ENCODE measurements at places on chromosomes 3 and 15.

GRCh38 chr15:41394924-41395323, 7.4 kb downstream of the NDUFAF1 start:
- DNase-seq: no peak

- peak; percentile 69 for DNase-seq
Observed at GRCh38 chr3:112519424-112520001, 20.2 kb upstream of the BTLA start.

DNA sequence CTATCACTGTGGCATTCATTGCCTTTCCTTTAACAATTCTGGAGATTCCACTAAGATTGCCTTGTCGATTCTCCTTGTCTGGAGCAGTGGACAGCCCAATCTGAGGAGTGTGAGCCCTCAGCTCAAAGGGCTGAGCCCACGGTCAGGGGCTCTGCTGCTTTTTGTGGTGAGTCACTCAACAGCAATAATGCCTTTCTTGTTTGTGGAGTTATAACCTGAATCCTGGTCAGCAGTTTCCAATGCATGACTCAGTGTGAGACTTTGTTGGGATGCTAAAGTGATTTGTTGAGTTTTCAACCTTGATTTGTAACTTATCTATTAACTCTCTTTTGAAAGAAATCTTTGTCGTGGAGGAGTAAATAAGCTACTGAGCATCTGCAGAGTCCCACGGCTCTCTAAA, 183.5 kb downstream of the TJP1 start:
- no peak for DNase-seq

DNA sequence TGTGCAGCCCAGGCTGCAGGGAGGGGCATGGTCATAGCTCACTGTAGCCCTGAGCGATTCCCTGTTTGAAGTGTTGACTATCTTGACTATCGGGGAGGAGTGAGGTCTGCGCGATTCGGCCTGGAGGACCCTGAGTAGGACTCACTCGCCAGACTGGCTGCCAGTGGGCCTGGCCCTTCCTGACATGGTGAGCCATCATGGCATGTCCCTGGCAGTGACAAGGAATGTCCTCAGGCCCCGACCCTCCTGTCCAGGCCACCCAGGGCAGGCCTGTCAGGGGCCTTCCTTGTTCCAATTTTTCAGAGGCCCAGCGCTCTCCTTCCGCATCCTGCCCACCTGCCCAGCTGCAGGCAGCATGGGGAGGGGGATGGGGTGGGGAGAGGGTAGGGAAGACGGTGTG, 5.2 kb upstream of the OCA2 start:
- DNase-seq: no peak

DNA sequence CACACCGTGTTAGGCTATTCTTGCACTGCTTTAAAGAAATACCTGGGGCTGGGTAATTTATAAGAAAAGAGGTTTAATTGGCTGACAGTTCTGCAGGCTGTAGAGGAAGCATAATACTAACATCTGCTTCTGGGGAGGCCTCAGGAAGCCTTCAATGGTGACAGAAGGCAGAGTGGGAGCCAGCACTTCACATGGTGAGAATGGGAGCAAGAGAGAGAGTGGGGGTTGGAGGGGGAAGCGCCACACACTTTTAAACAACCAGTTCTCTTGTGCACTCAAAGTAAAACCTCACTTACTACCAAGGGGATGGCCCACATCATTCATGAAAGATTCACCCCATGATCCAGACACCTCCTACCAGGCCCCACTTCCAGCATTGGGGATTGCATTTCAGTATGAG, 181.1 kb downstream of the APBA2 start:
- no peak for DNase-seq

DNA sequence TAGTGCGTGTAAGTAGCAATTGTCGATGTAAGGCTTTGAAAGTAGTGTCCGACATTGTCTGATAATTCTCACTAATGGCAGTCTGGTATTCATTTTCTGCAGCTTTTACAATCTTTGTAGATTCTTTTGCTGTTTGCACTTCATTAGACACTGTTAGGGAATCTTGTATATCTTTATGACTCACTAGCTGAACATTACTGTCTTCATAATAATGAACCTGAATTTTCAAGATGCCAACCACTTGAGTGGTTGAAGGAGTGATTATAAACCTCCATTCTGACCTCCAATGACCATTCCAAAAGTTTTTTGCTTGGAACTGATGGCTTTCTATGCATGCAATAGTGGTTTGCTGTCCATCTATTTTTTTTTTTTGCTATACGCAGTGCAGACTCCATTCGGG, 76.4 kb upstream of the MFGE8 start:
- peak; percentile 93 for DNase-seq

- DNase-seq: no peak
Observed at GRCh38 chr15:68589783-68590710, 11.3 kb downstream of the CORO2B start.

GRCh38 chr3:52147804-52148203, 6.4 kb downstream of the POC1A start:
- no peak for DNase-seq

GRCh38 chr15:57427367-57427821, 51.1 kb downstream of the CGNL1 start:
- peak; percentile 20 for DNase-seq

DNA sequence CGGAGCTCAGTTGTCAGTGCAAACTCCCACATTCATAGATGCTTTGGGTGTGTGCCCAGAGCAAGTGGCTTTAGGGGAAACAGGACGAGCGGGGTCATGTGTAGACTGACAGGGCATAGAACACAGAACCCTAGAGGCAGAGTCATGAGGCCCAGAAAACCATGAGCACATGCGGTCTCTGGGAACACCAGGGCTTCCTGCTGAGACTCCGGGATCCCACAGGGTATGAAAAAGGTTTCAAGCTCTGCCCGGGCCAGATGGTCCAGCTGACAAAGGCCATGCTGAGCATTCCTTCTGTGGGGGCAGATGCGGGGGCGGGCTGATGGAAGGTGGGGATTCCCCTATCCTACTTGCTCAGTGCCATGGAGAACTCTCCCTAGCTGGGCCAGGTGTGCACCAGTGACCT, 44.8 kb downstream of the ROPN1B start:
- DNase-seq: peak; percentile 10

GRCh38 chr3:47612879-47613278, 34.2 kb upstream of the CSPG5 start:
- DNase-seq: peak; percentile 39

DNA sequence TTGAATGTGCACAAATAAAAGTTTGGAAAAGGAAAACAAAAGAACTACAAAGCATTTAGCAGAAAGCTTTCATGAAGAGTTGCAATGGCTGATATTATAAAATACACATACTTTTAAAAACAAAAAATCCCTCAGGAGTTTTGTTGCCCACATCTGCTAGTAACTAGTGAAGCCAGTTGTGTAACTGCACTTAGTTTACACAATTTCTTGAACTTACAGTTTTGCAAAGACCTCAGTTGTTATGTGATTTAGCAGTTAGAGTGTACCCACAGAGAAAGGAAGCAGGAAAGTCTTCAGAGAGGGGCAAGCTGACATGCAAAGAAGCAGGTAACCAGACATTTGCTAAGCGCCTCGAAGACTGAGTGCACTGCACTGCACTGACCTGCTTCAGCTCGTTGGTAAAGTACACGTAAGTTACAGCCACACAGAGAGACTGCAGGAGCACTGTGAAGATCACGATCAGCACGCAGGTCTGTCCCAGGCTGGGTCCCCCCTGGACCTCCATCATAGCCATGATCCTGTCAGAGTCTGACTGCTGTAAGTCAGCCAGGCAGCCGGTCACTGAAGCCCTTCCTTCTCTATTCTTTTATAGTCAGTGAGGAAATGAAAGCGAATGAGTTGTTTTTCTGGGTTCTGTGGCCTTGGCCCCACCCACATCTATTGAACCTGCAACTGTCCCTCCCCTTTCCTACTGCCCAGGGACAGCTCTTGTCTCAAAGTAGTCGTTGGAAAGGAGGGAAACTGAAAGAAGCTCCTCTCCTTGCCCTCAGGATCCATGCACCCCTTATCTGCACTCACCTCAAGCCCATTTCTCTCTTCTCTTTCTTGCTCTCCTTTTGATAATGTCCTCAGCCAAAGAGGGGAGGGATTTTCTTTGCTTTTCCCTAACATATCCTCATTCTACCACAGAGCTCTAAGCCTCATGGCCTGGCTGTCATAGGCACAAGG, at the start of gene TNFSF10:
Gene TNFSF10, minus strand, starts transcription at position 560 of the 948 bp plus-strand sequence. Its CDS starts 46 bp downstream, at position 514.
- no peak for DNase-seq

- DNase-seq: no peak
Observed at GRCh38 chr3:44011680-44012079, 230.0 kb upstream of the TOPAZ1 start.

DNA sequence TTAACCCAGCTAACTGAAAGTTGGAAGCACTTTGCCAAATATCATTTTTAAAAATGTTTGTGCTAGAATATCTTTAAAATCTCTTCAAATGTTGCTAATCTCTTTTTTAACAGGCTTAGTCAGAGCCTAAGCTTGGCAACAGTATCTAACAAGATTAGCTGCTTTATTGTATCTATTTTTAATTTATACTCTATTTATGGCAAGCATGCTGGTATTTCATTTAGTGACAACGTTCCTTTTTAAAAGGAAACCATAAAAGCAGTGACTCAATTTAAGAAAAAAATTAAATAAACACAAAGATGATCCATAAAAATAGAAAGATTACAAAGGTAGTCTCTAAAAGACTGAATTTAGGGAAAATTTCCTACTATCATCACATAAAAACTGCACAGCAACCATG, 40.5 kb downstream of the SLC12A6 start:
- DNase-seq: peak; percentile 0

DNA sequence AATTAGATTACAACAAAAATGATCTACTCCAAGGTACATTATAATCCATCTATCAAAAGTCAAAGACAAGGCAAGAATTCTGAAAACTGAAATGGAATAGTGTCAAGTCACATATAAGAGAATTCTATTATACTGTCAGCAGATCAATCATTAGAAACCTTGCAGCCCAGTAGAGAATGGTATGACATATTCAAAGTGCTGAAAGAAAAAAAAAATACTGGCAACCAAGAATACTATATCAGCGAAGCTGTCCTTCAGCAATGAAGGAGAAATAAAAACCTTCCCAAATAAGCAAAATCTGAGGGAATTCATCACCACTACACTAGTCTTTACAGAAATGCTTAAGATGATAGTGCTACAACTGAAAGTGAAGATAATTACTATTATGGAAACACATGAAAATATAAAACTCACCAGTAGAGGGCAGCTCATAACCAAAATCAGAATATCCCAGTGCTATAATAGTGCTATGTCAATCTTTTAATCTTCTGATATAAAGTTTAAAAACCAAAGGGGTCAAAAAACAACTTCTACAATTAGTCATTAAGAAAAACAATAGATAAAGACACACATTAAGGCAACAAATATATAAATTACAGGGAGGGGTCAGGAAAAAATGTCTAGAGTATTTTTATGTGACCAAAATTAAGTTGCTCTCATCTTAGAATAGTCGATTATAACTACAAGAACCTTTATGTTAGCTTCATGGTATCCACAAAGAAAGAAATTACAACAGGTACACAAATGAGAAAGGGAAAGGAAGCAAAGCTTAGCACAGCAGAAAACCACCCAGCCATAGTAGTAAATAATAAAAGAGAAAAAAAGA, 190.7 kb upstream of the CNTN6 start:
- peak; percentile 6 for DNase-seq

GRCh38 chr15:43210807-43211206, 10.0 kb downstream of the EPB42 start:
- no peak for DNase-seq

DNA sequence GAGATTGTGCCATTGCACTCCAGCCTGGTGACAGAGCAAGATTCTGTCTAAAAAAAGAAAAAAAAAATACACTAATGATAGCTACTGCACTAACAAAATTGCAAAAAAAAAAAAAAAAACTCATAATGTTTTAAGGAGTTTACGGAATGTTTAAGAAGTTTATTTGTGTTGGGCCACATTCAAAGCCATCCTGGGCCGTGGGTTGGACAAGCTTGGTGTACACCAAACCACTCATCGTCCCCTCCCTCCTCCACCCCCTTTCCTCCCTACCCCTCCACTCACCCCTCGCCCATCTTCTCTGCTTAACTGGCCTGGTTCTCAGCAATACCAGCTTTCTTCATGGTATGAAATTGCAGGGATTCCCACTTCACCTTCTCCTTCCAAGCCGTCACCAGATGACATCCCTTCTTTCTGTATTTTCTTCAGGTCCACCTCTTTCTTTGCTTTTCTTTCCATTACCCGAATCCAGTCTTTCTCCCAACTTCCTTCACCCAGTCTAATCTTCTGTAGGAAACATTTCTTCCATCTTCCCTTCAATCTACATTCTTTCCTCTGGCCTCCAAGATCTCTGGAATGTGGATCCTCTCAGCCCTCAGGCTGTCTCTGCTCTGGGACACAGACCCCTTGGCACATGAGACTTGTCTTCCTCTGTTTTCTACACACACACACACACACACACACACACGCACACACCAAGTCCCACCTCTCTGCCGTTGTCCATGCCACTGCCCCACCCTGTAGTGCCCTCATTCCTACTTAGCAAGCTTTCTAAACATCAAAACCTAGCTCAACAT, 3.5 kb upstream of the MESP1 start:
- DNase-seq: no peak

GRCh38 chr15:67892559-67893377, 52.9 kb upstream of the RNU6-1 start:
- no peak for DNase-seq

- peak; percentile 45 for DNase-seq
Observed at GRCh38 chr3:131840156-131840797, 194.5 kb downstream of the CPNE4 start.
